NCI-H1436 treated with DMSO at 0.1 percent for 48 hours (cell line): ENCODE measurements at places on chromosomes 5 and 9.

DNA sequence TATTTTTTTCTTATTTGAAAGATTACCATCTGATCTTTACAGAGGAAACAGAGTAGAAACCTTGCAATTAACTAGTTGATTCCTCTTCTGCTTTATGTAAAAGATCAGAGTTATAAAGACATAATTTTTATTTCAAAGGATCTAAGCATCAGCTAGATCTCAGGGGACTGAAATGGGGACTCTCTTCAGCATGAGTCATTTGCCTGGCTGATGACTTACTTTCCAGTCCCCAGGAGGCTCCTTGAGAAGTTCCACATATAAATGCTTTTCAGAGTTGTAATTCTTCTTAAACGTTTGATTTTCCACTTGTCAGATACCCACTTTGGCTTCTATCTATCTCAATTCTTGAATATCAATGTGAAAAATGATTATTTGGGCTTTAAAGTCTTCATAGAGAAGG lies 389.4 kb downstream of the RAB3C start:
- peak; percentile 4 for DNase-seq

DNA sequence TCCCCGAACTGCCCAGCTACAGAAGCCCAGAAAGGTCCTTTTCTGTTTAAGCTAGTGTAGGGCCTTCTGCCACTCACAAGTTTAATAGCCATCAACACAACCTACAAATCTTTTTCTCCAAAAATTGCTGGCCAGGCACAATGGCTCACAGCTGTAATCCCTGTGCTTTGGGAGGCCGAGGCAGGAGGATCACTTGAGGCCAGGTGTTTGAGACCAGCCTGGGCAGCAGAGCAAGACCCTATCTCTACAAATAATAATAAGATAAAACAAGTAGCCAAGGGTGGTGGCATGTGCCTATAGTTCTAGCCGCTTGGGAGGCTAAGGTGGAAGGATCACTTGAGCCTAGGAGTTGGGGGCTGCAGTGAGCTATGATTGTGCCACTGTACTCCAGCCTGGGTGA lies 176.4 kb downstream of the HSD17B3 start:
- no peak for DNase-seq

- no peak for DNase-seq
Observed at GRCh38 chr9:130852801-130853200, 17.7 kb downstream of the ABL1 start.

GRCh38 chr9:42388846-42389245 lies 205.4 kb downstream of the SPATA31A6 start:
- DNase-seq, result no peak

- DNase-seq, result no peak
Observed at GRCh38 chr9:36426945-36427344, 26.9 kb upstream of the RNF38 start.

DNA sequence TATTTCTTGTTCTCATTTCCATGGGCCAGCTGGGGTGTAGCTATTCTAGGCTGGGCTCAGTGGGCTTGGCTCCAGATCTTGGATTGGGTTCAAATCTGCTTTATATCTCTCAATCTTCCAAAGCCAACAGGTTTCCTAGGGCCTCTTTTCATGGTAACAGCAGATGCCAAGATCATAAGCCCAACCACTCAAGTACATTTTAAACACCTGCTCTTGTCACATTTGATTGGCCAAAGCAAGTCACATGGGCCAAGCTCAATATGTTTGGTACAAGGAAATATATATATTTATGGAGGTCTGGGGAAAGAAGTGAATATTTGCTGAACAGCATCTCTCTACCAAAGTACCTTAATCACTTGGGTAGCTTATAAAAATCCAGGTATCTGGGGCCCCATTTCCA lies 49.5 kb downstream of the MRRF start:
- no peak for DNase-seq

- no peak for DNase-seq
Observed at GRCh38 chr9:6833518-6834192, 75.9 kb downstream of the KDM4C start.

- no peak for DNase-seq
Observed at GRCh38 chr5:39192450-39193160, 26.8 kb downstream of the FYB1 start.

DNA sequence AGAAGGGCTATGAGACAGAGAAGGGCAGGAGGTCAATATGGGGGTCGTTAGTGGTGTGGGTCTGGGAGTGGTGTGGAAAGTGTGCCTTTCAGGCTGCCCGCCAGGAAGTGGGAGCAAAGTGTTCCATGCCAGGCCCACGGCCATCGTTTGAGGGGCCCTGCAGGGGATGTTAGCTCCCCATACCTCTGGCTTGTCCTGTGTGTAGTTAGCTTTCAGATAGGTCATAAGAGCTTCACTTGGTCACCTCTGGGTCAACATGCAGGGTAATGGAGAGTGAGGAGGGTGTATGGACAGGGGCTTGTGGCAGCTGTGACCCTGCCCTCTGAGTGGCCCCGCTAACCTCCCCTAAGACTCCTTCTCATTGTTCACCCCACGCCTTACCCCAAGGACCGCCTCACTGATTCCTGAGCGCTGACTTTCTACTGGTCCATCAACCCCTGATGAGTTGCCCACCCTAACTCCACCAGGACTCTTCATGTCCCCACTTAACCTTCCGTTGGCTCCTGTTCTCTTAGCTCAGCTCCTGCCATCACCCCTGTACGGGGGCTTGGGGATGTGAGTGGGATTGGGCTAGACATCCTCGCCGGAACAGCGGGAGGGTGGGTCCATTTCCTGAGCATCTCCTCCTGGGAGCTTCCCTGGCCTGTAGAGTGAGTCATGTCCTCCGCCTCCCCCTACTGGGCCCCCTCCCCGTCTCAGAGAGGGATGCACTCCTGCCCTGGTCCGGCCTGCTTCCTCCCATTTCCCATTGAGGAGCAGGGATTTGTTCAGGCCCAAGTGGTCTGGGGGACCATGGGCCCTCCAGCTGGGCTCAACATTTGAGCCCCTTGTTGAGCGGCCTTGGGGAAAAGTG lies 125.7 kb downstream of the FGF18 start:
- DNase-seq, result no peak

DNA sequence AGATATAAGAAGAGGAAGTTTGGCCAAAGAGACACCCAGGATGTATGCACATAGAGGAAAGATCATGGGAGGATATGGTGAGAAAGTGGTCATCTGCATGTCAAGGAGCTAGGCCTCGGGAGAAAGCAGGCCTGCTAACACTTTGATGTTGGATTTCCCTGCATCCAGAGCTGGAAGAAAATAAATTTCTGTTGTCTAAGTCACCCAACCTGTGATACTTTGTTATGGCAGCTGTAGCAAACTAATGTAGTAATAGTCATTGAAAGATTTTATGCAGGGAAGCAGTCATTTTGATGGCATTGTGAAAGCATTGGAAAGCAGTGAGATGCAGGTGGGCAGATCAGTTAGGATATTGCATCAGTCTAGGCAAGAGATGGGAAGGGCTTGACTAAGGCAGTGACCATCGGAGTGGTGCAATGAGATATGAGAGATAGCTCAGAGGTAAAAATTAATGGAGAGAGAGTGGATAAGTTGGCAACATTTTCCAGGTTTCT lies 24.5 kb upstream of the FOCAD start:
- no peak for DNase-seq

DNA sequence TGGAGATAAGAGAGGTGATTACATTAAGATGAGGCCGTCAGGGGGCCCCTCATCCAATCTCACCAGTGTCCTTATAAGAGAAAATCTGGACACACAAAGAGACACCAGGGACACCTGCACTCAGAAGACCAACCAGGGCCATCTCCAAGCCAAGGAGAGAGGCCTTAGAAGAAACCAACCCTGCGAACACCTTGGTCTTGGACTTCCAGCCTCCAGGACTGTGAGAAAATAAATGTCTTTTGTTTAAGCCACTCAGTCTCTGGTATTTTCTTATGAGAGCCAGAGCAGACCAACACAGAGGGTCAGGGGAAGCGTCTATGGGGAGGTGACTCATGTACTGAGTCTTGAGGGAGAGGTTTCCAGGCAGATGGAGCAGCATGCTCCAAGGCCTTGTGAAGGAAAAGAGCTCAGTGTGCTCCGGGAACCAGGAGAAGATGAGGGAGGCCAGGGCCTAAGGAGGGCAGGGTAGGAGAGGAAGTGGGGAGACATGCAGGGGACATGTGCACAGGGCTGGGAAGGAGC lies 5.4 kb downstream of the PHYKPL start:
- no peak for DNase-seq

GRCh38 chr5:125228363-125229070 lies 482.1 kb upstream of the ZNF608 start:
- peak; percentile 20 for DNase-seq

DNA sequence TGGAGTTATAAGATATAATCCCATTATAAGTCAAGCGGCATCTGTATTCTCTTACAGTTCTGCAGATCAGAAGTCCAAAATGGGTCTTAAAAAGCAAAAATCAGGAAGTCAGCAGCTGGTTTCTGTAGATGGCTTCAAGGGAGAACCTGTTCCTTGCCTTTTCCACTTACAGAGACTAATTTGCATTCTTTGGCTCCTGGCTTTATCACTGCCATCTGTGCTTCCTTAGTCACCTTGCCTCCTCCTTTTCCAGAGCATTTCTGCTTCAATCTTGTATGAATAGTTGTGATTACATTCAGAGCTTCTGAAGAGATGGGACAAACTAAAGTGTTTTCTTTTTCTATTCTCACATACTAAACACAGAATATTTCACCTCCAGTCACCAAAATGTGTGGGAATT lies 647.3 kb upstream of the GRAMD2B start:
- no peak for DNase-seq

GRCh38 chr5:54332720-54333119 lies 22.3 kb upstream of the ARL15 start:
- no peak for DNase-seq
